GM23248 (cell line): ENCODE measurements at places on chromosomes 6 and 20. TPM values are rescaled to one million over a fixed set of nuclear protein-coding genes. Genes with fewer than 3 reads are reported as not detected.

Gene CNR1
- not detected in 2 replicates for total RNA-seq

Gene ULBP2
- 11.4 and 23.8 TPM in 2 replicates for total RNA-seq

Gene TREML2
- total RNA-seq: not detected in 2 replicates

Gene UNC93A
- not detected in 2 replicates for total RNA-seq

Gene LCA5
- 2.7 and 4.2 TPM in 2 replicates for total RNA-seq

Gene RIMS4
- 0.22 TPM in 1 of 2 replicates, not detected in the other for total RNA-seq

Gene FOXP4
- 3.9 and 5.4 TPM in 2 replicates for total RNA-seq

Gene BCAS1
- not detected in 2 replicates for total RNA-seq

Gene SLC26A8
- total RNA-seq: not detected in 2 replicates

Gene HLA-DMA
- total RNA-seq: 1.1 and 6.3 TPM in 2 replicates

Gene MATN4
- total RNA-seq: not detected in 2 replicates

Gene TBXT
- total RNA-seq: not detected in 2 replicates

Gene SLC13A3
- total RNA-seq: 0.89 and 2.4 TPM in 2 replicates

Gene PNLDC1
- not detected in 2 replicates for total RNA-seq

Gene TMEM151B
- total RNA-seq: not detected in 2 replicates

Gene SSTR4
- total RNA-seq: not detected in 2 replicates

Gene TFAP2A
- 1.9 and 2.5 TPM in 2 replicates for total RNA-seq

Gene MYCT1
- under 0.01 and 0.11 TPM in 2 replicates for total RNA-seq

Gene GTSF1L
- total RNA-seq: not detected in 2 replicates

Gene MYMX
- total RNA-seq: not detected in 2 replicates

Gene EPHA7
- not detected in 2 replicates for total RNA-seq

Gene KCNS1
- 0.11 and 0.25 TPM in 2 replicates for total RNA-seq

Gene FOXF2
- 5.1 and 8.3 TPM in 2 replicates for total RNA-seq

Gene MUC22
- not detected in 2 replicates for total RNA-seq

Gene IL17F
- not detected in 2 replicates for total RNA-seq

Gene CD109
- total RNA-seq: 68.3 and 68.6 TPM in 2 replicates

Gene LRRC73
- total RNA-seq: 0.89 and 1.6 TPM in 2 replicates

Gene SLC17A1
- total RNA-seq: not detected in 2 replicates

Gene THBD
- 15.6 and 15.7 TPM in 2 replicates for total RNA-seq
